RKO (cell line): ENCODE measurements at places on chromosomes 12 and 14.

GRCh38 chr14:81068176-81068782 lies 112.9 kb downstream of the TSHR start:
- DNase-seq, result no peak

GRCh38 chr12:32033406-32033805 lies 73.2 kb upstream of the BICD1 start:
- no peak for DNase-seq

GRCh38 chr14:101851736-101852405 lies 90.4 kb downstream of the PPP2R5C start:
- DNase-seq, result no peak

DNA sequence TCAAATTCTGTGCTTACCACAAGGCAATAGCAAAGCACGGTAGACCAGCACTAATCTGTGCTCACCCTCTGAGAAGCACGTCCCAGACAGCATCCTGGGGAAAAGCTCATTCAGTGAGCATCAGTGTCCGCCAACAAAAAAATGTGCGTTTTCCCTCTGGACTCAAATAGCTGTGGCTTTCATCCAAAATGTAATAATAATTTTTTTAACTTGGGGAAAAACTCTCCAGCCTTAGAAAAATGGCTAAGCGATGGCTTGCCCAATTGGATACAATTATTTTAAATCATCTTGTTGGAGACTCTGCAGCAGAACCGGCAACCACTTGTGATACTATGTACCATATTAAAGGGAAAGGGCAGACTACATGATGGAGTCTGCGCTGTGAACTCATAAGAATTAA lies 1.1 kb upstream of the KRT77 start:
- DNase-seq, result no peak

- no peak for DNase-seq
Observed at GRCh38 chr14:57659052-57659451, 165.4 kb upstream of the CCDC198 start.
